Left cardiac atrium (tissue), 4 donors: ENCODE measurements at places on chromosomes 4 and X.
A peak's percentile ranks its signal among the peaks of the same experiment; 100 is the strongest.

DNA sequence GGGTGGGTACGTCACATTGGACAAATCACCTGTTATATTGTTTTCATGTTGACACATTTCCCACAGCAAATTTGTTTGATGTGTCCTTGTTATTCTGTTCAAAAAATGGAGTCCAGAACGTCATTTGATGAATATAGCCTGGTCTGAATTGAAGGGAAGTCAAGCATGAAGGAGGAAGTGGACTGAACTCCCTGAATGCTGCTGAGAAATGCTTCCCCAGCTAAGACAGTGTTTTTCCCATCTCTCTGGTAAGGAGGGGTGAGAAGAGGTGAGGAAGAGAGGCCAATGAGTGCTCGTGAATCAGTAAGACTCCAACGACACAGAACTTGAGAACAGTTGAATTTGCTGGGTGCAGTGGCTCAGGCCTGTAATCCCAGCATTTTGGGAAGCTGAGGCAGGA, 127.4 kb downstream of the RBM47 start:
- no peak for DNase-seq

GRCh38 chrX:45134315-45134731, 66.4 kb downstream of the DIPK2B start:
- peak; percentile 52 for DNase-seq

DNA sequence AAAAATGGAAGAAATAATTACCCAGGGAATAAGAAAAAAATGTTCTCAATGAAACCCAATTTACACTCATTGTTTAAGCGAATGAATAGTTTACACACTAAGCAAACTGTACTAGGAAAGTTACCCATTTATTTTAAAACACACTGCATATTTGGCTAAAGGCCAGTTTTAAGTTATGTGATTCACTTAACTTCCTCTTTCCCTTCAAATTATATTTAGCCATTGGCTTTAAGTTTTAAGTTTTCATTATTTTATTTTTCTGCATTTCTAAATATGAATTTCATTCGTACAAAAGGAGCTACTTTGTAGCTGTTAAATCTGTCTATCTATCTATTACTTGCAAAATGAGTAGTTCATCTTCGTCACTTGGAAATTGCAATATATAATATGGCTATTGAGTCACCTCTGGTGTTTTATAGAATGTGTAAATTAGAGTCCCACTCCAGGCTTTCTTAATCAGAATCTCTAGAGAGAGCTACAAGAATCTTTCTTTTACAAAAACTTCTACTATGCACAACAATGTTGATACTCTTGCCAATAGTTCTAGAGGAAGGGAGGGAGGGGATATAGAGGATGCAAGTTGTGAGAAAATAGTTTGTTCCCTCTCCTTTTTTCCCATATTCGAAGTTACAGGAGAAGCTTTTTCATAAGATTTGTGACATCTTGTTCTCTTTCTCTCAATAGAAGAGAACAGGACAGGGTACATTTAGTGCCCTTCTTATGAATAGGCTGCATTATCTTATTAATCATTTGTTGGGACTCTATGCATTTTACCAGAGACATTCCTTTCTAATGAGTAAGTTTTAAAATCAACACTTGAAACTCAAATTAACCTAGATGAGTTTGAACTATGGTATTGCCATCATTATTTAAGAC, 41.8 kb downstream of the SULT1B1 start:
- DNase-seq, result no peak

DNA sequence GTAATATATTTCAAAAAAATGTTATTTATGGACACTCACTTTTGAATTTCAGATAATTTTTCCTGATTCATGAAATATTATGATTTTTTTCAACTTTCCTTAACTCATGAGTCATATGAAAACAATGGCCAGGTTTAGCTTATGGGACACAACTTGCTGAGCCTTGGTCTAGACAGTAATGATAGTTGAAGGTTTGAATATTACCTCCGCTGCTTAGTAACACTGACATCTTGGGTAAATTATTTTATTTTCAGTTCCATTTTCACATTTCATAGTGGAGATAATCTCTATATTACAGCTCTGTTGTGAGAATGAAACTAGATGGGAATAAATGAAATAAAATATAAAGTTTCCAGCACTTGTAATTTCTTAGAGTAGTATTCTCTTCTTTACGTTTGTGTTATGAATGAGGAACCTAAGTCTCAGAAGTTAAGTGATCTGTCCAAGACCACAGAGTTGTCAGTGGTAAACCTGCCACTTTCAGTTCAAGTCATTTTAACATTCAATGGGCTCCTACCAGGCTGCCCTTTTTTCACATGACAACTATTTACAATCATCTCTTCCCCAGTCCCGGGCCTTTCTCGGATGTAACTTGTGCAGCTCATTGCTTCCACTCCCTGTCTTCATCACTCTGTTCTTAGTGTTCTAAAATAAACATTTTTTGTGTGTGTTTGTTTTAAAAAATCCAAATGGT, 46.8 kb upstream of the GC start:
- DNase-seq, result no peak

DNA sequence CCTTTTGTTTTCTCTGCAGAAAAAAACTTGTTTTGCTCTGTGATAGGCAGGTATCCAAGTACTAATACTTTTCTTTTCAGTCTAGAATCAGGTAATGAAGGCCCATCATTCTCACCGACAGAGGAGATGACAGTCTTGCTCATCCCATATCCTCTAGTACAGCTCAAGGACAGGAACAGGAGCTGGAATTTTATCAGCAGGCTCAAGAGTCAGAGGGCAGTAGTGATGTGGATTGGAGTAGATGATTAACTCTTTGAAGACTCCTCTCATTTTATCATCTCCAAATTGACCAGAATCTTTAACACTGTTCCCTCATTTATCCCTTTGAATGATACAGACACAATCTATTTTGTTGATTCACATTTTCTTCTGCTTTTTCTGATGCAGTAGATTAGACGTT, 162.7 kb downstream of the FRAS1 start:
- DNase-seq, result no peak

- no peak for DNase-seq
These were observed 94.0 kb upstream of the RBPJ start for GRCh38 chr4:26226629-26227376.

DNA sequence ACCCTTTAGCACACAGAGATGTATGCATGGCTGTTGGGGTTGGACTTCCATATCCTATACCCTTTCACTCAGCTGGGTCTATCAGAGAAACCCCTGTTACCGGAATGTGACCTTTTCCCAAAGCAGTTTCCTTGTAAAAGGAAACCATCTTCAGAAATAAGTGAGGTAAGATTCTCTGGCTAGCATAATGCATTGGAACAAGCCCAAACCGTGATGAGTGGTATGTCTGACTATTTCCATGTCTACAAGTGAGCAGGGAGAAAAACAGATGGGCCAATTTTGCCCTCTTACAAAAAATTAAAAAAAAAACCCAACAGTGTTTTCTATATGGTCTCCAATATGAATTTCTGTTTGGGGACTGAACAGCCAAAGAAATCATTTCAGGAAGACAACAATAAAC, 283.9 kb downstream of the SMARCA1 start:
- no peak for DNase-seq

- no peak for DNase-seq
These were observed 53.1 kb downstream of the RASGEF1B start for GRCh38 chr4:81418572-81418971.
